ENCODE measurements at places on chromosomes 3 and 15.

GRCh38 chr3:143414571-143415253, 295.1 kb downstream of the CHST2 start:
- no peak for DNase-seq

DNA sequence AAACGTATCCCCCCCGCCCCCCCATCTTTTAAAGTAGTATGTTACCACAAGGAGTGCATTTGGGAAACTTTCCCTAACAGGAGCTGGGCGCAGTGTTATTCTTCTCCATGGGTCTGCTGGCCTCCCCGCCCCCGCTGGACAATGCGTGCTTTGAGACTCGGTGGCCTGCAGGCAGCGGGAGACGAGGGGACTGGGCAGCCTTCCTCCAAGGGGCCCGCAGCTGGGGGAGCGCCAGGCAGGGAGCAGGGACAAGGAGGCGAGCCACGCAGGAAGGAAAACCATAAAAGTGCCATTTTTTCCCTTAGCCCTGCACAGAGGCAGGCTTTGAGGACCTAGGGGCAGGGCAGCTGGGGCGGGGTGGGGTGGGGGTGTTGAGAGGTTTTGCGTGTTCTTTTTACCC, 14.1 kb downstream of the SOX2 start:
- no peak for DNase-seq

GRCh38 chr3:60573494-60573893, 677.8 kb downstream of the FHIT start:
- no peak for DNase-seq

DNA sequence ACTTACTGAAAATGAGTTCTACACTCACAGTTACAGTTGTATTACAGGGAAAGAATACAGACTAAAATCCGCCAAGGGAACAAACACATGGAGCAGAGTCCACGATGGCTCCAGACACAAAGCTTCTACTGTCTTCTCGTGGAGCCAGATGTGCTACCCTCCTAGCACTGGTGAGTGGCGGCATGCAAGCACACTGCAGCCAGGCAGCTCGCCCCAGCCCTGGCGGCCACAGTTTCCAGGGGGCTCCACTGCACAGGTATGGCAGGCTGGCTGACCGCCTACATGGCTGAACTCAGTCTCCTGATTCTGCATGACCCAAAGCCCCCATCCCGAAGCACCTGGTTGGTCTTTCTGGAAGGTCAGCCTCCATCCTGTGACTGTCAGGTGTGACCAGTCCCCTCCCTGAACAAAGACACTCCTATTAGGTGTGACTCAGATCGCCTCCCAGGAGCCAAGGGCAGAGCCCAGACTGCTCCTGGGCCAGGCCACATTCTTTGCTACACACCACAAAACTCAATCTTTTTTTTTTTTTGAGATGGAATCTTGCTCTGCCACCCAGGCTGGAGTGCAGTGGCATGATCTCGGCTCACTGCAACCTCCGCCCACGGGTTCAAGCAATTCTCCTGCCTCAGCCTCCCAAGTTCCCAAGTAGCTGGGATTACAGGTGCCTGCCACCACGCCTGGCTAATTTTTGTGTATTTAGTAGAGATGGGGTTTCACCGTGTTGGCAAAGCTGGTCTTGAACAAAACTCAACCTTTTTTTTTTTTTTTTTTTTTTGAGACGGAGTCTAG, 51.5 kb downstream of the CFAP92 start:
- DNase-seq, result no peak

GRCh38 chr3:33833408-33834095, 35.1 kb downstream of the PDCD6IP start:
- DNase-seq, result no peak

GRCh38 chr3:79896086-79896485, 128.3 kb upstream of the ROBO1 start:
- no peak for DNase-seq

DNA sequence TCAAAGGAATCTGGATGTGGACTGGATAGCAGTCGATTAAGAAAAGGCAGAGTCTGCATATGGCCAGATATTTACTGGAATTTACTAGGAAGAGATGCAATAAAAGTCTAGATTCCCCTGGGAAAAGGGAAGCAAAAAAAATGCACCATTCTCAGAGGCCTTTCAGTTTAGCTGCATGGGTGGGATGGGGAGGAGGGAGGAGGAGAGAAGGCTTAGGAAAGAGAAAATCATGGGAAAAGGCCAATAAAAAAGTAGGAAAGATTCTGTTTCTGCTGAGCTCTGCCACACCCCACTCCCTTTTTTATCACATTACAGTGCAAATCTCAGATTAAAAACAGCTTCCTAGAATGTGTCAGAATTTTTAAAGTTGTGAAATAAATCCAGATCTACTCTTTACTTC, 103.6 kb downstream of the ADAMTS9 start:
- no peak for DNase-seq

GRCh38 chr3:142943870-142944269, 19.6 kb downstream of the PAQR9 start:
- DNase-seq, result no peak

DNA sequence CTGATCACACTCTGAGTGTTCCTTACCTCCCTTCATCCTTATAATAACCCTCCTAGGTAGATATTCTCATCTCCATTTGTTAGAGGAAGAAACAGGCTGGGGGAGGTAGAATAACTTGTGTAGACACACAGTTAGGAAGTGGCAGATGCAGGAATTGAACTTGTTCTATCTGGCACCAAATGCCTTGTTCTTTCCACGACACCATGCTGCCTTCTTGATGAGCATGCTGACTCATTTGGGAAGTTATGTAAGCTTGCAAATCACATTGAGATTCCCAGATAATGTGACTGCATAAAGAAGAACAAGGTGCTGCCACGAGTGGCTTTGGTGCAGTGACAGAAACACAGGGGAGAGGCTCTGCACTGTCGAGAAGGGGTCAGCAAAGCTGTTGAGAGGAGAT, 27.5 kb upstream of the NDUFB4 start:
- DNase-seq, result no peak

- no peak for DNase-seq
Observed at GRCh38 chr3:133989936-133990702, 39.6 kb downstream of the SLCO2A1 start.

DNA sequence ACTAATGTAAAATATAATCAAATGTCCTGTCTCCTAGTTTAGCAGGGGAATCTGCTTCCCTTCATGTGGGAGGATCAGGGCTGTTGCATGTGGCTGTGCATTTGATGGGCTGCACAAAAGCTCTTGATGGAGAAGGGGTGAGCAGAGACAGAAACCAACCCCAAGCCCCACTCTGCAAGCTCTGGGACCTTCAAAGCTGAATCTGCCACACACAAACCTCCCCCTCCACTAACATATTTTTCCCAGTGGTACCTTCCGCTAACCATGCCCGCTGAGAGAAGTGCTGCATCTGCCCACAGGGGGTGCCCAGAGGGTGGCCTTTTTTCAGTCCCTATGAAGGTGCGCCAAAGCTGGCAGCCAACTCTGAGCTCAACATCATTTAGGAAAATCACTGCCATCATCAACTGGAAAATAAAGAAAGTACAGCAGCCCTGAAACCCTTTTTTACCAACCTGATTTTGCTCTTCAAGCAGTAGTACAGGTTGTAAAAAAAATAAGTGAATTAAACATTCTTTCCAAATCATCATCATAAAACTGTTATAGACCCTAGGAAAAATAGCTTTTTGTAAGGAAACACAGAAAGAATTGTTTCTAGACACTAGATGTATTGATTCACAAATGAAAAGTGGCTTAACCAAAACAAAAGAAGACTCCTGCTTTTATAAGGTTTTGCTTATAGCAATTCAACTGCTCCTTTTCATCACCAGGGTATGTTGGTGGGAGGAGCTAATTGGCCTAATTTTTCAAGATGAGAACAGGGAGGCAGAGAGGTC, 97.0 kb downstream of the HHLA2 start:
- DNase-seq, result no peak

DNA sequence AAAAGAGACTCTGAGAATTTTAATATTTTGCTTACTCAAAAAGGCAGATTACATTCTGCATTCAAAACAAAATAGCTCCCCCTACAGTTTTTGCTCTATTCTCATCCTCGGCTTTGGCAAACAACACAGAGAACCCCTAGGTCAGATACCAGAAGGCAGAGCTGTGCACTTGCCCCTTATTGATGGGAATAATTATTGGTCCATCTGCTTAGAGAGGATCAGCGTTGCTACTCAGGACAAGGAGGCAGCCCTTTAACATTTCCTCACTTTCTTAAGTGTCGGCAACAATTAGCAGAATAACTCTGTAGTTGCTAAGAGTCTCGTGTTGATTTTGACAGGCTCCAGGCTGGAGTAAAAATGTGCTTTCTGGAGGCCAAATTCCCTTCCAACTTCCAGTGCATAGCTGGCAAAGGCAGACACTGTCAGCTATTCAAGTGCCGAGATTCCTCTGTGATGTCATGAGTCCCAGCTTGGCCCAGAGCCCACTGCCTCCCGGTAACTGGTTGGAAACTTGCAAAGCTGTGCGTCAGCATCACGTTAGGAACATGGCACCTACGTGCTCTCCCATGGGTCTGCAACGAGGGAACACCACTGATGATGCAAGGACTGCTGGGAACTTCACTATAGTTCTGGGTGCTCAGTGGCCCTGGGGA, 482.7 kb upstream of the ADAMTS9 start:
- DNase-seq, result no peak

GRCh38 chr3:134486577-134487041, 752 bp downstream of the CEP63 start:
- DNase-seq, result no peak

DNA sequence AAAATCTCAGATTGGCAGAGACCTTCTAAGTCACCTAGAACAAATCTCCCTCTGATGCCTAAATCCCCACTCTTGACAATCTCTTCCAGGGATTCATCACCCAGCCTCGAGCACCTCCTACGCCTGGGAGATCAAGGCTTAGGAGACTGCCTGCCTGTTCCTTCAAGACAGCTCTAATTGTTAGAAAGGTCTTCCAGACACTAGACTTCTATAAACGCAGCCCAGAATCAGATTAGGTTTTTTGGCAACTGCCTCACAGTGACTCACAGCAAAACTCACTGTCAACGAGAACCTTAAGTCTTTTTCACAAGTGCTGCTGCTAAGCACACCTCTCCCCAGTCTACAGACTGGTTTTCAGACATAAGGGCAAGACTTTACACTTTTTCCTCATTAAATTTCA, 23.1 kb downstream of the SRGAP3 start:
- DNase-seq, result no peak

DNA sequence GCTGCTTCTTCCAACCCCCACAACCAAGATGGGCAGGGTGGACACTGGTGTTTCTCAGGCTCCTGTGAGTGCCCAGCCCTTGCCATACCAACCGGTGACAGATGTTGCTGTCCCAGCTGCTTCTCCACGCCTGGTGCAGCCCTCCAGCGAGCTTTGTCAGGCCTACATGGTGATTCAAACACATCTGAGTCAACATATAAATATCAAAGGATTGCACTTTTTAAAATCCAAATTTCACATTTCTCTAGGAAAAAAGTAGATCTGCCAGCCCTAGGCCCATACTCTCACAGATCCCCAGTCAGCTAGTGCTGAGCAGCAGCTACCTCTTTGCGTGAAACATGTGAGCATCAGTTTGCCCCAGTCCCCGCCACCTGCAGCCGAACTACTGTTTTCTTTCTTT, 52.7 kb downstream of the RPN1 start:
- no peak for DNase-seq

GRCh38 chr3:15476378-15476777, 45.1 kb downstream of the COLQ start:
- no peak for DNase-seq

- DNase-seq, result no peak
Observed at GRCh38 chr15:96166223-96167200, 164.0 kb upstream of the NR2F2 start.

GRCh38 chr3:56320883-56321282, 147.4 kb downstream of the ERC2 start:
- no peak for DNase-seq

DNA sequence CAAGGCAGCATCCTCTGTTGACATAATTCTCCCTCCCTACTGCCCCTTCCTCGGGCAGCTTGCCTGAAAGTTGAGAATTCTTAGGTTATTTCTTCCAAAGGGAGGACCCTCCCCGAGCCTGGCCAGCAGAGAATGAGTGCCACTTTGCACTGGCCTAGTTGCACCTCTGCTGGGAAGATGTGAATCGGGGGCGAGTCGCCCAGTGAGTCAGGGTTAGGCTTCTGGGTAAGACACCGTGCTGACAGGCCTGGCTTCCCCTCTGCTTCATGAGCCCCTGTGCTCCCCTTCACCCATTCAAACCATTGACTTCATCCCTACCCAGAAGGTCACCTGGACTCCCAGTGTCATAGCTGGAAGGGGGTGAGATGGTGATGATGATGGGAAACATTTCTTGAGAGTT, 82.3 kb downstream of the AAGAB start:
- peak; percentile 26 for DNase-seq

All from stimulated activated CD4-positive, alpha-beta T cell treated with anti-CD3 and anti-CD28 coated beads, TNF-alpha, amount 100 ng/mL, for 24 hours (primary cell).